CD4-positive, alpha-beta T cell treated with Interleukin-1 beta for 1 hour (primary cell): ENCODE measurements at places on chromosomes 7 and 10.

DNA sequence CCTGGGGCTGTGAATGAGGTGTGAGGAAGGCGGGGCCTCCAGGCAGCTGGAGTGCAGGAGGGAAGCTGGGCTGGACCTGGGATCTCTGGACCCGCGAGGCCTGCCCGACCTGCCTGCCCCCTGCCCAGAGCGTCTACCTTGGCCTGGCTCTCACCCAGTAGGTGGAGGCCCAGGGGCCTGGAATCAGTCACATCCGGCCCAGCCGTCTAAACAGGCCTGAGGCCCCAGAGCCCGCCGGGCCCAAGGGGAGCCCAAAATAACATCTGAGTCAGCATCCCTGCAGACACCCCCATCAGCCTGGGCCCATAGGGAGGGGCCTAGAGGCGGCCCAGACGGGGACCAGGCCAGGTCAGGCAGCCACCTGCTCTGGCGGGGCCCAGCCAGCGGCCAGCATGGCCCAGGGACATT lies 15.1 kb upstream of the ELN start:
- DNase-seq: no peak

GRCh38 chr7:42091461-42092291 lies 145.3 kb downstream of the GLI3 start:
- no peak for DNase-seq

DNA sequence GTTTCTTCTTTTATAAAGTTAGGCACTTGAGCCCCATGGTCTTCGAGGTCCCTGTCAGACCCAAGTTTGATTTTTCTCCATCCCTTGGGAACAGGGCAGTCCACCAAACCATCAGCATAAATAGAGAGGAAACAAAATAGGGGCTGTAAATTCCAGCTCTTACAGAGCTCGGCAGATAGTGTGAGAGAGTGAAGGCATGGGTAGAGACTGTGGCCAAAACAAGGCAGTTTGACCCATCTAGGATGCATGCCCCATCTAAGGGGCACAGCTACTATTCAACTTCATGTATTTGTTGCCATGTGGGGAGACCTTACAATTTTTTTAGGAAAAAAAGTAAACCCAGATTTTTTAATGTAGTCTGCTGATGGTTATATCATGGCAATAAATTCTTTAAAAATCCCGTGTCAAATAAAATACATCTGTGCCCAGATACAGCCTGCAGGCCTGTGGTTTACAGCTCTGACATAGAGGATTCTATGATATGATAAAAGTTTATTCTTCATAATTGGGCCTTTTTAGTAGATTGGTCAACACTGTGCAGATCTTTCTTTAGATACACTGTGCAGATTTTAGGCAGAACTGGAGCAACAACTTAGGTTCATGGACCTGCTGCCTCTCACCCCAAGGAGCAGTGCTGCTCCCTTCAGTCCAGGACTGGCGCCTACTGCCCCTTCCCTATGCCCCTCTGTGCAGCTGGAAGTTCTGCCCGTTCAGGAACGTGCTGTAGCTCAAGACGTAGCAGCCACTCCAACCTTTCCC lies 5.3 kb downstream of the PPP1R3C start:
- no peak for DNase-seq

- DNase-seq: no peak
Observed at GRCh38 chr10:24206334-24206733, 2.6 kb upstream of the KIAA1217 start.

DNA sequence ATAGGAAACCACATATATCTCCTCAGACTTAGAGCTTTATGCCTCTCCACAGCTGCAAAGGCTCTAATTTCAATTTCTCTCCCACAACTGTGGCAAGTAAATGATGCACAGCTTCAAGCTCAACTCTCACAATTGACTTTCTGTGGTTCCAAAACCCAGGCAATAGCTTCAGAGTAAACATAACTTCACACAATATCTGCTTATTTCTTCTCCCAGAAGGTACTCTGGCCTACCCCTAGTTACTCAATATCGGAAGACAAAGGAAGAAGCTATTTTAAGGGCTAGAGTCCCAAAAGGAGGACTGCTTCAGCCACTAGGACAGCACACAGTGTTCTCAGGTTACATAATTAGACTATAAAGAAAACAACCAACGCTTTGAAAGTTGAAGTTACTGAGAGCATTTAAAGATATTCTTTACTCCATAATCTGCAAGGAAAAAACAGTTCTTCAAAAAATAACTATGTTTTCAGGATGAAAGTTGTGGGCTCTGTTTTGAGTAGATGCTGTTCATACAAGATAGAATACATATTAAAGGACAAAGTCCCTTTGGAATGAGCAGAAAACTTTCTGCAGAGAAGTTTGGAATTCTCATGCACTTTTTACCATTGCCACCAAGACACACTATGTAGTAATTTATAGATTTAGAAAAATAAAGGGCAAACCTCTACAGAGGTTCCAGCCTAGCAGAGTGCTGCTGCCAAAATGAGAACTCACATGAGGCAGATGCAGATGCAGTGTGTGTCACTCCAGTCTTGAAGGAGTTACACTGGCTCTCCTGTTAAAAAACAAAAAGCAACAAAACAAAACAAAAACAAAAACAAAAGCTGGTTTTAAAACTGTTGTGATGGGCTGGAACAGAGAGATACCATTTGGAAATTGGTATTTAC lies 81.8 kb downstream of the NT5C2 start:
- no peak for DNase-seq

GRCh38 chr10:88938039-88938438 lies 14.5 kb downstream of the ACTA2 start:
- DNase-seq: no peak

DNA sequence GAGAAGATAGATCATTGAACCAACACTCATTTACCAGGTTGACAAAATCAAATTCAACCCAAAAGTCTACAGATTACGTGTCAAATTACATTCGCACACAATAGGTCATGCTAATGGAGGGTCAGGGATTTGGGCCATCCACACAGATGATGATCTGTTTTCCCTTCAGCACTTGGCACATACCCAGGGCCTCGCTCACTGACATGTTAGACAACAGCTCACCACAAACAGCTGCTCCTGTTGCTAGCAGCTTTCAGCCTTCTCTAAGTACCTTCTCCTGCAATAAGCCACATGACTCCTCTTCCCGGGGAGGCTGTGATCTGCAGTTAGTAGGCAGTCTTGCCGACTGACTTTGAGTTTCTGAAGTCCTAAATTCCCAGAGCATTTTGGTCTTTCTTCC lies 18.4 kb downstream of the NKX2-3 start:
- no peak for DNase-seq

DNA sequence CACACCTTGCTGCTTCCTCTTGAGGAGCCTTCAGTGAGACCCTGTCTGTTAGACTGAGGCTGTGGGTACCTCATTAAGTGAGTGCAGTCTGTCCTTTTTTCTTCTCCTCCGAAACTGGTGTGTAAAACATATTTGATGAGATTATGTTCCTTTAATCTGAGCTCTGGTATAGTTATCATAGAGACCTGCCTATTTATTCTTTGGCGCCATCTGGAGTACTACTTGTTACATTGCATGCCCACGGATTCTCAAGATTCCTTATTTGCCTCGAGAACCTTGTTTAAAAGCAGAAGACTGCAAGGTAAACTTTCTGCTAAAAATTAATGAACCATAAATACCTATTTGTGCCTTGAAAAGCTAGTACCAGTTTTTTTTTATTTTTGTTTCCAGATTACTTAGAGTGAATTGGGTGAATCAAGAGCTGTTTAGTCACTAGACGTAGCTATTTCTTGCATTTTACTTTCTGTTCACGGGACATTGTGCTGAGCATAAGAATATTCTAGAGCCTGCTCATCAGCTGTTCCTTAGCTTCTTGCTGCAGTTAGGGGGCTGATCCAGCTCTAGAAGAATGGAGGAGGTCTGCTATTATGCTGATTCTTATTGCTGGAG lies 16.9 kb upstream of the STMP1 start:
- DNase-seq: no peak

DNA sequence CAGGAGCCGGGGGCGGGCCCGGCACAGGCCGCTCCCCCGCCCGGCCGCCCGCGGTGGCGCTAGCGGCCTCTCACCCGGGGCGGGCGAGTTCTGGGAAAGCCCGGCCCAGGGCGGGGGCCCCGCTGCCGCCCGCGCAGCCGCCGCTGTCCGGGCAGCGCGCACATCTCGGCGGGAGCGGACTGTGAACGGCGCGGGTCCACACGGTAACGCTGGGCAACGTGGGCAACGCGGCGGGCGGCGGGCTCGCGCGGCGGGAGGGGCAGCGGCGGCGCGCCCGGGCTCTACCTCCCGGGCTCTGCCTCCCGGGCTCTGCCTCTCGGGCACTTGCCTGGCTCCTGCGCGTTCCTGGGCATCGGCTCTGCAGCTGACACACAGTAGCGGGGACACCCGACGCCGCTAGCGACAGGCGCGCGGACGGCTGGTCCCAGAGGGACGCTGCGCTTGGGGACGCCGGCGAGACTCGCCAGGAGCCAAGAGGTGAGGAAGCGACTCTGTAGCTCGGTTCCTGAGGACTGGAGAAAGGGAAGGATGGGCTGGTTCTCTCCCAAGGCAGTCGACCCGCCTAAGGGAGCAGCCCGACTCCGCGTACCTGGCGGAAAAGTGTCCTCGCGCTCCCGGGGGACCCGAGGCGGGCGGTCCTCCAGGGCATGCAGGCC lies at the start of gene PLCE1:
TSS of gene PLCE1 (plus strand) at position 150 of the 656 bp plus-strand sequence. CDS start 37,116 bp downstream, outside the sequence.
- DNase-seq: no peak

- no peak for DNase-seq
Observed at GRCh38 chr7:43954524-43955228, 28.4 kb downstream of the UBE2D4 start.

GRCh38 chr10:4820804-4821401 lies 5.1 kb upstream of the AKR1E2 start:
- no peak for DNase-seq

DNA sequence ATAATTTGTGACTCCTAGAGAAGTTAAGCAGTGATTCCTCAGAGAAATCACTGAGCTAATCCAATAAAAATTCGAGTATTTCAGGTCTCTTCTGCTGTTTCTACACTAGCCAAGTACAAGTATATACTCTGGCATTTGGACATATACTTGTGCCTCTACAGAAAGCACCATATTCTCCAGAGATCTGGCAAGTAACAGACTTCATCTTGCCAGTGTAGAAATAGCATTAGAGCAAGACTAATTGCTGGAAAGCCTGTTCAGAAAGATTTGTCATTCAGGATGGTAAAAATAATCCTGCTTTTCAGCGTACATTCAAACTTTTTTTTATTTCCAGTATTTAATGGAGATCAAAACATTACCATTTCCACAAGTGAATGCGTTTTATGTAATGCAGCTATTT lies 410.8 kb upstream of the ETV1 start:
- DNase-seq: no peak

DNA sequence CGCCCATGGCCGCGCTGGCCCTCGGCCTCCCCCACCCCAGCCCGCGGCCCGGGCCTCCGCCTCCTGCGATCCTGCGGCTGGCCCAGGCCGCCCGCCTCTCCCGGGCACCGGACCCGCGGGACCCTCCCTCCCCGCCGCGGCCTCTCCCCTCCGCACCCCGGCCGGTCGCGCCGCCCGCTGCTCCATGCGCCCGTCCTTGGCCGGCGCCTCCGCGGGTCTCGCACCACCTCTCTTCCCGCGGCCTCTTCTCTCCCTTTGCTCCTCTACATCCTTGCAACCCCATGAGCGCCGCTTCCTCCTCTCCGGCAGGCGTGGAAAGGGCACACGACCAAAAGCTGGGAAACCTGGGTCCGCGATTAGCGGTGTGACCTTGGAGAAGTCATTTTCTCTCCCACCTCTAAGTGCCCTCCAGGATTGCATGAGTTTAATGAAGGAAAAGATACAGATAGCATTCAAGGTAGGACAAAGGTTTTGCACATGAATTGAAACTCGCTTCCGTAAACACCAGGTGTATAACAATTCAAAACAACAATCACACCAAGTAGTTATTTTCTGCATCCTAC lies 448 bp upstream of the SRPK2 start:
- DNase-seq: no peak

- peak; percentile 17 for DNase-seq
Observed at GRCh38 chr7:28955718-28956607, 2.2 kb downstream of the TRIL start.

DNA sequence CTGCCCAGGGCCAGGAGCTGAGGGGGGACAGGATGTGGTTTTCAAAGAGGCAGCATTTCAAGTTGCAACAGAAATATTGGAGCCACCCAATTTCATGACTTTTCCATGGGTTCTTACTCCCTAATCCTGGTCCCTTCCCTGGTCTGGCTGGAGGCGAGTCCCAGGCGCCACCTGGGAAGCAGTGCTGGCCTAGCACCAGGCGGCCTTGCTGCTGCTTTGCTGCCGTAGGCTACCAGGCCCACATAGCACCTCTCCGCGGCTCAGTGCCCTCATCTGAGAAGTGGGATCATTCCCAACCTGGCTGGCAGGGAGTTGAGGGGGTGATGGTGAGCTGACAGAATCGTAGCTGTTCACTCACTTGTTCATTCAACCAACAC lies 33.7 kb downstream of the ZMIZ1 start:
- no peak for DNase-seq

DNA sequence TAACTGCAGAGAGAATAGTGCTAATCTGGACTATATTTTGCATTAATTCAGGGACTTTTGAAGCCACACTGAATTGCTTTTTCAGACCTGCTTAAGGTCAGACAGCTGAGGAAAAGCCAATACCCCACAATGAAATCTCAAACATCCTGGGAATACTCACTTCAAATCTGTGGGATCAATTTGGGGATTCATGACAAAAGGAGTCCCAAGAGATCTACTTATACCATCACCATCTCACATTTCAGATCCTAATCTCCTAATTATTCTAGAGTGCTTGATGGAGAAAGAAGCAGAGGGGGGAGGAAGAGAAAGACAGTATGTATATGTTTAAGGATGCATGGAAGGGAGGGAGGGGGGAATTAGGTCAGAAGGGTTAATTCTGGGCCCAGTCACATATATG lies 202.2 kb downstream of the CACNA2D1 start:
- no peak for DNase-seq

GRCh38 chr10:90988802-90989201 lies 67.9 kb upstream of the ANKRD1 start:
- no peak for DNase-seq

GRCh38 chr10:33178026-33178755 lies 156.3 kb downstream of the NRP1 start:
- no peak for DNase-seq

- DNase-seq: no peak
Observed at GRCh38 chr7:52325237-52325636, 710.2 kb upstream of the POM121L12 start.

GRCh38 chr10:48814933-48815332 lies 124.7 kb downstream of the LRRC18 start:
- DNase-seq: no peak

- no peak for DNase-seq
Observed at GRCh38 chr7:50629238-50629901, 64.2 kb upstream of the DDC start.
